ENCODE measurements at places on chromosomes 2 and 18. TPM values are rescaled to one million over a fixed set of nuclear protein-coding genes. Genes with fewer than 3 reads are reported as not detected.

IRS1 gene
- 28.6 TPM for total RNA-seq

TMEM178A gene
- 2.9 TPM for total RNA-seq

GPR45 gene
- total RNA-seq = not detected

RBKS gene
- total RNA-seq = 6.8 TPM

SLC39A10 gene
- total RNA-seq = 27.7 TPM

FEZ2 gene
- total RNA-seq = 36.1 TPM

EPAS1 gene
- 127 TPM for total RNA-seq

CDK15 gene
- not detected for total RNA-seq

All from PC-9 (cell line).